ENCODE measurements at places on chromosomes 11 and 22.
A peak's percentile ranks its signal among the peaks of the same experiment; 100 is the strongest.

DNA sequence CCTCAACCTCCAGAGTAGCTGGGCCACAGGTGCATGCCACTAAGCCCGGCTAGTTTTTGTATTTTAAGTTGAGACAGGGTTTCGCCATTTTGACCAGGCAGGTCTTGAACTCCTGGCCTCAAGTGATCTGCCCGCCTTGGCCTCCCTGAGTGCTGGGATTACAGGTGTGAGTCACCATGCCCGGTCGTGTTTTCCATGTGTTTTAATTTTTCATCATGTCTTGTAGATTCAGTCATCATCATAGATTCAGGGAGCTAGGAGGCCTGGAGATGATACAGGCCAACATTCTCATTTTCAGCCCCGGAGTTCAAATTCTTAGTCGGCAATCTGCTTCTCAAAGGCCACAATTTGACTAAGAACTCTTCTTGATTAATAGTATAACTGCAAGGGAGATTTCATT, 73.5 kb upstream of the GRAMD1B start:
- DNase-seq: no peak

- no peak for DNase-seq
Measured at GRCh38 chr22:27129266-27129665, 471.9 kb downstream of the MIAT start.

- DNase-seq: peak; percentile 63
Measured at GRCh38 chr11:100930185-100930778, 199.3 kb downstream of the PGR start.

GRCh38 chr11:111403051-111403726, 24.1 kb upstream of the POU2AF1 start:
- no peak for DNase-seq

- no peak for DNase-seq
Measured at GRCh38 chr11:46600194-46600960, 6.6 kb upstream of the AMBRA1 start.

GRCh38 chr11:74371269-74372052, 26.8 kb downstream of the PGM2L1 start:
- DNase-seq: no peak

DNA sequence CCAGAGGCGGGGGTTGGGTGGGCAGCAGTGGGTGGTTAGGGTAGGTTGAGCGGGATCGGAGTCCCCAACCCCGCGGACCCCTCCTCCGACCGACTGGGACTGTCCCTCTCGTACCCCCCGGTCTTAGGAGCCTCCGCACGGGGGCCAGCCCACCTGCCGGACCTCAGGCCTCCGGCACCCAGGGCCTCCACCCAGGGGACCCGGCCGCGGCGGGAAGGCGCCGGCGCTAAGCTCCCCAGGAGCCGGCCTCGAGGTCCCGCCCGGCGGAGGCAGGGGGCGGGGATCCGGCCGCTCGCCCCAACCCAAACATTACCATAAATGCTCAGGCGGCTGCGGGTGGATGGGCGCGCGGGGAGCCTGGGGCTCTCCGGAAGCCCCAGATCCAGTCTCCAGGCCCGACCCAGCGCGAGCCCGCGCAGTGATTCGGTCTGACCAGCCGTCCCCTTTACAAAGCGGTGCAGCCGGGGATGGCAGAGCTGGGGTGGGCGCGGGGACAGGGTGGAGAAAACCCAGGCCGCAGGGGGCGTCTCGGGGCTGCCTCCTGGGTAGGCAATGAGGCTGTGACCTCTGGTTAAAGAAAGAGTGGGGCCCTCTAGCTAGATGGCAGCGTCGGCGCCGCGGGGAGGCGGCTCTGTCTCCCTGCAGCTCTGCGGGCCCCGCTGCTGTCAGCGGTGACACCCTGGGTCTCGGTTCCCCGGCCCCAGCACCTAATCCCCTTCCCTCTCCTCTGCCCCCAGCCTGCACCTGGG, 4.0 kb upstream of the MCAM start:
- peak; percentile 86 for DNase-seq

DNA sequence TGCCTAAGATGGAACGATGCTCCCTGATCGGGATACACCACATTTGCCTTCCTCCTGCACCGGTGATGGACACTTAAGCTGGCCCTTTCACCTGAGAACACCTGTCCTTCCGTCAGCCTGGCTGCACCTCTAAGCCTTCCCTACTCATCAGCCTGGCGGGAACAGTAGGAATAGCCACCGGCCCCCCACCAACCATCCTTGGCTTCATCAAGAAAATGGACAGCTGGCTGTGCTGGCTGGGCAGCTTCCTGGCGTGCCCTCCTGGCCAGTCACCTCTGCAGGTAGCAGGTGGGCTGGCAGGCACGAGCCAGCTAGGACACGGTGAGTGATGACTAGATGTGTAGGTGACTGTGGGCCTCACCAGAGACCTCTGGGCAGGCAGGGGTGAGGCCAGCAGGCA, 142.8 kb downstream of the CTTN start:
- DNase-seq: no peak

- no peak for DNase-seq
Measured at GRCh38 chr22:36536717-36537116, 7.8 kb upstream of the EIF3D start.

DNA sequence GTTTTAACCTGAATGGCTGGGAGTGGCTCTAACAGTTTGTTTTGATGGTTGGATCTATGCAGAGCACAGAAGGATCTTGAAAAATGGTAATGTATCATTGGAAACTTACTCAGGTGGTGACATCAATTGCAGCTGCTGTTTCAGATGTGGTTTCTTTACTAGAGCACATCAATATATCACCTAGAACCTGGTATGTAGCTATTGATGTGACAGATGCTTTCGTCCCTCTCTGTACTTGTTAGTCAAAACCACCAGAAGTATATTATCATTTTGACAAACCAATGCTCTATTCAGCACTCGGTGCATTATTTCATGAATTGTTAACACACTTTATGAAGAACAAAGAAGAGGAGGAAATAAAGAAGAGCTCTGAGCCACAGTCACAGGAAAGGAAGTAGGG, 26.6 kb upstream of the SCN3B start:
- no peak for DNase-seq

DNA sequence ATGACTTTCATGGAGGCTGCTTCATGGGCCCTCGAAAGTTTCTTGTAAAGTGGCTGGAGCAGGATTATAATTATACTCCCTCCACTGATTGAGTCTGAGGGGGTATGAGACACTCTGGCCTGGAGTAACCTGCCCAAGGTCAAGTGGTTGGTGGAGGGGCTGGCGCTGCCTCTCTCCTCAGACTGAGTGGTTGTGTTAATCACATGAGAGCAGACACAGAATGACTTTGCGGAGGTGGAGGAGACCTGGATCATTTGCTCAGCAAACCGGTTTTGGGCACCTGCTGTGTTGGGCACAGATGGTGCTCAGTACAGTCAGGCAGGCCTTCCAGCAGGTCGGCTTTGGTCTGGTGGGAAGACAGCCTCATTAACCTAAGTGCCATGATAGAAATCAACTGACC, 11.8 kb downstream of the BCR start:
- DNase-seq: peak; percentile 65

DNA sequence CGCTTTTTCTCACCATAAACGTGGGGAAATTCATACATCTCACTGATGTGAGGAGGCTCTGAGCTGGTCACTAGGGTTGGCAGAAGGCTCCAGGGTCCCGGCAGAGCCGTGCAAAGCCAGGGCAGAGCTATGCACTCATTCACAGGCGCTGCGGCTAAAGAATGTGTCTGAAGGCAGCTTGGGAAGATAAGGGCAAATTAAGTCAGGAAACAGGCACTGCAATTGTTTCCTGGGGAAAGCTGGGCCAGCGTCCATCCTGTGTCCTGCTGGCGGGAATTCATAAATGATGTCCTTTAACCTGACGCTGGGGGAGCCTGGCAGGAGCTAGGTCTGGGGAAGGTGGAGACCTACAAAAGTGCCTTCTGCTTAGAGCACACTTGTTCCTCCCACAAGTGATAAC, 27.6 kb downstream of the PKNOX2 start:
- DNase-seq: peak; percentile 83

DNA sequence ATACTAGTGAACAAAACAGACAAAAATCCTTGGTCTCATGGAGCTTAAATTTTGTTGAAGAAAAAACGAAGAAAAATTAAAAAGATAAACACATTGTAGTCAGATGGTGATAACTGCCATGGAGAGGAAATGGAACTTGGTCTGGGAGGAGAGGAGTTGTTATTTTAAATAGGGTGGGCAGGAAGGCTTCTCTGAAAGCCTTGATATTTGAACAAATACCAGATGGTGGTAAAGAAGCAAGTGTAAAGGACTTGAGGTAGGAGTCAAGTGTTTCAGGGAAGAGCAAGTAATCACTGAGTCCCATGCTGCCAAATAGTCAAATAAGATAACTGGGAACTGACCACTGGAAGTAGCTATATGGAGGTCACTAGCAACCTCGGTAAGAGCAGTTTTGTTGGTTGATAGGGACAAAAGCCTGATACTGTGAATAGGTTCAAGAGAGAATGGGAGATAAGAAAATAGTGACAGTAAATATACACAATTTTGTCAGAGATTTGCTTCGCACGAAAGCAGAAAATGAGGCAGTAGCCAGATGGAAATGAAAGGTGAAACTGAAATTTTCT, 55.1 kb downstream of the SESN3 start:
- no peak for DNase-seq

DNA sequence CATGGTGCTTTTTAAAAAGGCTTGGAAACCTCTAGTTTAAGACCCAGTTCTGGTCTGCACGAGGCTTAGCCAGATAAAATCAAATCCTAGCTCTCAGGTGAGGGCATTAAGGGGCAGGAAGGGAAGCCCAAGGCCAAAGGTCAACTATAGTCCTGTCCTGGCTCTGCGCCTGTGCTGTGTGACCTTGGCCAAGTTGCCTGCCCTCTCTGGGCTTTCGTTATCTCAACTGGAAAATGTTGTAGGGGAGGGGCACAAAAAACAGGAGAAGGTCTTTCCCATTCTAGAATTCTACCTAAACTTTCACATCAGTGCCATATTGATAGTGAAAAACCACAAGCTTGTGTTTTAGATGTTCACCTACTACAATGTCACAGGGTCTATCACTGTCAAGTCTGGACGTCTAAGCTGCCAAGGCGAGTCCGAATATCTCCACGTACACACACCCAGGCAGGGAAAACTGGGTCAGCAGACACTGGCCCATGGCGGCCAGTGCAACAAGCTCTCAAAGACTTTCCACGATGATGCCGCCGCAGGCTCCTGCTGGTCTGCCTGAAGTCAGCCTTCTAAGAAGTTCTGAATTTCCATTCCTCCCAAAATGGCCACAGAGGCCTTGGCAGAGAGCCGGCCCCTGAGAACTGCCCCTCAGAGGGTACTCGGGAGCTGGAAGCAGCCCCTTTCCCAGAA, 18.0 kb downstream of the MN1 start:
- no peak for DNase-seq

DNA sequence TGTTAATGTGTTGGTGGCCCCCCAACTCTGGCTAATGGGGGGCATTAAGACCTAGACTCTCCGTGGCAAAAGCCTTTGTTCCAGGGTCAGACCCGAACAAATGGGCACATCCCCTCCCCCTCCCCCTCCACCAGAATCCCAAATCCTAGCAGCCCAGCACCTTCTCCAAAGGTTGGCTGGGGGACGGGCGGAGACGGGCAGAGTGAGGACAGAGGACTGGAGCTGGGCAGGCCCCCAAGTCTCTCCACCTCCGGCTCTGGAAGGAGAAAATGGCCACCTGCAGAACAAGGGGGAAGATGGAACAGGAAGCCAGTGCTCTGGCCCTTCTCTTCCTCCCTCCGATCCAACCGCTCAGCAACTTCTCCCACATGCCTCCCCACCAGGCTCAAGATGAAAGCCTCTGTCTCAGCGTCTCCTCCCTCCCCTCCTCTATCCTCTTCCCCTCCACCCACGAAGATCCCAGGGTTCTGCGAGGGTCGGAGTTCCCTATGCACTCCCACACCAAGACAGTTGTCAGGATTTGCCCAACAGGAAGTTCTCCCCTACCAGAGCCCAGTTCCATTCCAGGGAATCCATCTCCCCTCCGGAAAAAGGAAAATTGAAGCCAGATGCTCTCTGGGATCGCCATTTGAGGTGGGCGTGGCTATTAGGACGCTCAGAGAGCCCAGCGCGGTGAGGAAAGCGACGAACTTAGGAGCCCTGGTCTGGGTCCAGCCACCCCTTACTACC, 20.1 kb downstream of the ADA2 start:
- peak; percentile 96 for DNase-seq

DNA sequence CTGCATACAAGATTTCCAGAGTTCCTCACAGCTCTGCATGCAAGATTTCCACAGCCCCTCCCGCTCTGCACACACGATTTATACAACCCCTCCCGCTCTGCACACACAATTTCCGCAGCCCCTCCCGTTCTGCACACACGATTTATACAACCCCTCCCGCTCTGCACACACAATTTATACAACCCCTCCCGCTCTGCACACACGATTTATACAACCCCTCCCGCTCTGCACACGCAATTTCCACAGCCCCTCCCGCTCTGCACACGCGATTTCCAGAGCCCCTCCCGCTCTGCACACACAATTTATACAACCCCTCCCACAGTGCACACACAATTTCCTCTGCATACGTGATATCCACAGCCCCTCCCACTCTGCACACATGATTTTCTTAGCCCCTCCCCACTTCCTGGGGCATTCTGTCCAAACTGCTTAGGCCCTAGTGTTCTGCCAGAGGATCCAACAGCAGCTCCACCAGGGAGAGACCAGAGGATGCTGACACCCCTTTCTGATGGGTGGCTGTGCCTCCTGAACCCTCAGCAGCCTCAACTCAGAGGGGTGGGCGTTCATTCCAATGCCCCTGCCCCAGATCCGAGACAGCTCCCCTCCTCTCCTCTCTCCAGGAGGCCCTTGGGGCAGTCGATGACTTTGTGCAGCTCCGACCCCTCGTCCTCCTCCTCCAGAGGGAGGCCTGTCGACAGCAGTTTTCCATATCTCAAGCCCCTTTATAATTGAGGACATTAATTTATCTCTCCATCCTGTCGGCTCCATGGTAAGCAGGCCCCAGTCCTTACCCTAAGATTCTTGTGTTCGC, 671.7 kb downstream of the BRD1 start:
- DNase-seq: no peak

- no peak for DNase-seq
Measured at GRCh38 chr22:17260298-17260697, 41.1 kb upstream of the ADA2 start.

DNA sequence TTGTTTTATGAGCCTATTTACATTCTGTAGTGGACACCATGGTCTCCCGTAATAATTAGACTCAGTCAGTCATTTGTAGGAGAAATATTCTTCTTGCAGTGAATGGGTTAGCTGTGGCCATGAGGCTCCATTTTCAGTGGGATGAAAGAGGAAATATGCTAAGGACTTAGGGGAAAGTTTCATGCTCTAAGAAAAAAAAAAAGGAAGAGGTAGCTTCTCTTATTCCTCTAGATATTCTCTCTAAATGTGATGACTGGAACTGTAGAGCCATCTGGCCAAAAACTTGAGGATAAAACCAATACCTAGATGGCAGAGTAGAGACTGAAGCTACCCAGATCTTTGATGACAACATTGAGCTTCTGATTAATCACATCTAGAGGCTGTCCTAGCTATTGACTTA, 75.8 kb upstream of the SESN3 start:
- no peak for DNase-seq

DNA sequence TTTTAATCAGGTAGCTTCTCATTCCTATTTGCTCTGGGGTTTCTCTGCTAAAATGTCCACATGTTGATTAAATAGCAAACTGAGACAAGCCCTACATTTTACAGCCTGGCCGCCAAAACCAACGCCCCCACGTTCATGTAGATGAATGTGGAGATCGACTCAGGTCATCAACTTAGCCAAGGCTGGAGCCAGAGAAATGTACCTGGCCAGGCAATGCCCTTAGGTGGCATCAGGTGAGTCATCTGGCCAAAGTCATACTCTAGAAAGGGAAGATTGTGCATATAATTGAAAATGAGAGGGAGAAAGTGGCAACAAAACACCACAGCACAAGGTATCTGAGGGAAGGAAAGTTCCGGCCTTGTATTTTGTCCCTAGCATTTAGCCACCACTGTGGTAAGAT, 37.1 kb upstream of the CCDC89 start:
- DNase-seq: no peak

- DNase-seq: no peak
Measured at GRCh38 chr11:96238563-96239135, 104.3 kb downstream of the MAML2 start.

All from mesendoderm (in vitro differentiated cells).